ENCODE measurements at places on chromosomes 2 and 18. TPM values are rescaled to one million over a fixed set of nuclear protein-coding genes. Genes with fewer than 3 reads are reported as not detected.

- DNase-seq: peak; percentile 77
Measured at GRCh38 chr2:119223521-119224390, at the start of gene STEAP3. Gene STEAP3, plus strand, starts transcription at chr2:119223834. Its CDS starts 7,179 bp downstream, at chr2:119231013.

DNA sequence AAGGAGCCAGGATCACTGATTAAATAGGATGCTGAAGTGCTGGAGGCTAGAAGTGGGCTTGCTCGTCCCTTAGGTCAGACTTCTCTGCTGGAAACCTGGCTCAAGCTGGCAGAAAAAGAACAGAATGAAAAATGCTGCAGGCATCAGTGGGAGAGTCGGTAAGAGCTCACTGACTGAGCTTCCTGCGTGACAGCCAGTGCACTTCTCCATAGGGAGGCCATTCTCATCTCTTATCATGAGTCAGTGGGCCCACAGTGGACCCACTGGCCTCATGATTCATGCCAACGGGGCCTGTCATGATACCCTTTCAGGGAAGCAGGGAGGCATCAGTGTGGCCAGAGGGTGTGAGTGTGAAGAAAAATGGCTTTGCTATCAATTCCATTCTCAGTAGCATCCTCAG lies 498.2 kb downstream of the PTPRM start:
- DNase-seq: peak; percentile 35

DNA sequence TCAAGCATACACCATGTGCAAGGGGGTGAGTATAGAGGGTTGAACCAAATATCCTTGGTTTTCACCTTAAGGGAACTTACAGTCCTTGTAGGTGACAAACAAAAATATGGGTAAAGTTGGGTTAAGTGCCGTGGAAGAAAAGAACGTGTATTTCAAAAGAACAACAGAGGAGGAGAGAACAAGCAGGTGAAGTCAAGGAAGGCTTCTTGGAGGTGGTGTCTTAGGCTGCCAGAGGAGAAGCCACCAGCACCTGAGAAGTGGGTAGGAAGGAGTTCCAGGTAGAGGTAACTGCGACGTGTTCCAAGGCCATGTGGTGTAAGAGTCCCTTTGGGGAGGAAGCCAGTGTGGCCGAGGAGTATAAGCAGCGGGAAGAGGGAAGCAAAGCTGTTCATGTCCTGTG lies 27.2 kb downstream of the CABLES1 start:
- DNase-seq: no peak

- no peak for DNase-seq
Measured at GRCh38 chr2:137912371-137912770, 51.9 kb upstream of the HNMT start.

- no peak for DNase-seq
Measured at GRCh38 chr2:212523756-212524155, 14.8 kb downstream of the ERBB4 start.

Gene SRD5A2
- not detected for total RNA-seq

Gene ABCG8
- total RNA-seq: not detected

Gene CFAP65
- total RNA-seq: not detected

Gene BUB1
- total RNA-seq: 82.4 TPM

- no peak for DNase-seq
Measured at GRCh38 chr2:239962890-239963591, 62.1 kb downstream of the NDUFA10 start.

DNA sequence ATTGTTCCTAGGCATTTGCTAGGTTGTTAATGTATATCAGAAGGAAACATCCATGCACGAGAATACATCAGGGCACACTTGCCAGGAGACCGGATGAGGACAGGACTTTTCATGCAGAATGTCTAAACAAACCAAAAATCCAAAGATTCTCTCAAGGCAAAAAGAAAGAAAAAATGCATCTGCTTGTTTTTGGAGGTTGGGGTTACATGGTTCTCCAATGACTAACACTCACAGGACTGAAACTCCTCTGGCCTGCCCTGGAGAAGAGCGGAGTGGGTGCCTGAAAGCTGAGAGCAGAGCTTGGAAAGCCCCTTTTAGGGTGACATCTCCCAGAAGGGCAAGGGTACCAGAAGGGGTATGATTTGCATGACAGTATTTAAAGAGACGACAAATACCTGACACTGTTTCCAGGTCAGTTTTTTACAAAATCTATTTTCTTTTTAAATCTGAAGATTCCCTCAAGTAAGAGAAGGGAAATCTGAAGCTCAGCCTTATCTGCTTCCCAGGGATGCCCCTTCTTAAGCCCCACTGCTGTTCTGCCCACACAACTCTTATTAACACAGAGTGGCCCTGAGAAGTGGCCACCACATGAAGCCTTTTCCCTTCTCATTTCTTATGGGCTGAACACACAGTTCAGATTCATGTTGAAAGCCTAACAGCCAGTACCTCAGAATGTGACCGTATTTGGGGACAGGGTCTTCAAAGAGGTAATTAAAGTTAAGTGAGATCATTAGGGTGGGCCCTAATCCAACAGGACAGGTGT lies 216.4 kb downstream of the STK39 start:
- peak; percentile 52 for DNase-seq

GRCh38 chr2:180978903-180979748 lies 1.3 kb upstream of the UBE2E3 start:
- peak; percentile 88 for DNase-seq

DNA sequence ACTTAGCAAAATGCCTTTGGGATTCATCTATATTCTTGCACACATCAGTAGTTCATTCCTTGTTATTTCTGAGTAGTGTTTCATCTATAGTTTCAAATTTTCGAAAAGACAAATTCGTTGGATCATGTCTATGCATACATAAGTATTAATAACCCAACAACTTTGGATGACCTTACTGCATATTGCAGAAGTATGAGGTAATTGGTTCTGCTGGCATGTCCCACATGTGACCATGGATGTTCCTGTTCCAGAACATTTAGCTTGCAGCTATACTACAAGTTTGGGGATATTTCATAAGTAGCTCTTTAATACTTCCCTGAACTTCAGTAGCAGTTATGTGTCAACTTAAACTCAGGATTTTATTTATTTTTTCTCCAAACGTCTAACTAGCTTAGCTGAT lies 44.9 kb downstream of the APLF start:
- no peak for DNase-seq

DNA sequence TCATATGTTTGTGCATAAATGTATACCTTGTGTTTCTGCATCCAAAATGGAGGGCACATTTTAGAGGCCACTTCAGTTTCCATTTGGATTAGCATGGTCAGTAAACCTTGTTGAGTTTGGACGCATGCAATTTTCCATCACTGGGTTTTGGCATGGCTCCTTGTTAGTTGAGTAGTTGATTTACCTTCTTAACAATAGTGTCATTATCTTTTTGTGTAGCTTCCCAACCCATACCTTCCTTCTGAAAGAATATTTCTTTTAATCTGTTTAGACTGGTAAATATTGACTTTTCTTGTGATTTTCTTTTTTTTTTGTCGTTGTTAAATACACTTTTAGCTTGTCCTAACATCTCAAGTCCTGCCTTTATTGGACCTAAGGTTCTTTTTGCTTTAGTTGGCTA lies 15.5 kb downstream of the RPIA start:
- no peak for DNase-seq

Gene FARSB
- total RNA-seq: 27.4 TPM

GRCh38 chr2:196413821-196414274 lies 225.7 kb upstream of the CCDC150 start:
- DNase-seq: no peak

GRCh38 chr2:669323-669722 lies 7.9 kb downstream of the TMEM18 start:
- peak; percentile 32 for DNase-seq

Gene GPBAR1
- total RNA-seq: 0.37 TPM

DNA sequence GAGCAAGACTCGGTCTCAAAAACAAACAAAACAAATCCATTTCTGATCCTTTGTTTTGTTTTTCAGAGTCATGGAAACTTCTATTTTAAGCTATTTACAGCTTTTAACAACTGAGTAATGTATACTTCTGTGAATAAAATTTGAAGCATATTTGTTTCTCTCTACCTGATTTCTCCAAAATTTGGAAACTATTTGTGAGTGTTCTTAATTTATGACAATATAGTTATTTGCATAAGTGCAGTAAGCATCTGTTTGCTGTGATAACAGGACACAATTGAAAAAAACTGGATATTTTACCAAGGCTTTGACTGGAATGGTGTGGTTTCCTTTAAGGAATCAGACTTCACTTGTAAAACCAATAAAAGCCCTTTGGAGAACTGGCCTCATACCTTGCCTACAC lies 53.3 kb upstream of the GULP1 start:
- no peak for DNase-seq

Gene MGAT4A
- not detected for total RNA-seq

DNA sequence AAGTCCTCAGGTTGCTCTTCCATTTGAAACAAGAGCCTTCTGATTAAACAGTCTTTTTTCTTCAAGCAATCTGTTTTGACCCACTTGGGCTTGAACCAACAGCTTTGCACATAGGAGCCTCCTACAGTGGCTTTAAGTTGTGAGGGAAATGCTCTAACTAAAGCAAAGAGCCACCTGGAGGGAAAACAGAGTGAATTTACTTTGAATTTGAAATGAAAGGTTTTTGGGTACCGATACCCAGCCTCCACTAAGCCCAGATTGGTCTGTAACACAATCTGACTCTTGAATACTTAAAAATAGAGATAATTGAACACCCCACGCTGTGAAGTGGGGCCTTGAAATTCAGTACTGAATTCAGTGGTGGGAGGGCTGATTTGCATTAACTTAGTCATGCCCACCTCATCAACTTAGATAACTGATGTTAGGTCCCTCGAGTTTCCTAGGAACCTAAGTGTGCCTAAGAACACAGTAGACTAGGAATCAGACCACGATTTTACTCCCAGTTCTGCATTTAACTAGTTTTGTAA lies 56.3 kb upstream of the ACVR1C start:
- no peak for DNase-seq

DNA sequence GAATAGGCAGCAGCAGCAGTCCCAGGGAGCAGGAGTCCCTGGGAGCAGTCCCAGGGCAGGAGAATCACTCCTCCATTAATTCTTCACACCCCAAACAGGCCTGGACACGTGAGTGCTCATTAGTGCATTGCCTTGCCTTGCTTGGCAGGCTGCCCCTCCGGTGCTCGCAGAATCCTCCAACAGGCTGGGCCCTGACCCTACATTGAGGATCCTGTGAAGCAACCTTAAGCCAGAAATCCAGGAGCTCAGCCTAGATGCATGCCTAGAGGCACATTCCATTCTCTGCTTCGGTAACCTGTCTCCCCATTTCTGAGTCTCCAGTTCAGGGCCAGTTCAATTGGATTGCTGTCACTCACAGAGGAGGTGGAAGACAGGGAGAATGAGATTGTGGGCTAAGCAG lies 97.4 kb upstream of the LRATD1 start:
- no peak for DNase-seq

- DNase-seq: no peak
Measured at GRCh38 chr2:181239201-181239799, 217.9 kb upstream of the ITGA4 start.

- DNase-seq: no peak
Measured at GRCh38 chr2:14735696-14736095, 103.2 kb downstream of the LRATD1 start.

Gene HMSD
- 0.84 TPM for total RNA-seq

DNA sequence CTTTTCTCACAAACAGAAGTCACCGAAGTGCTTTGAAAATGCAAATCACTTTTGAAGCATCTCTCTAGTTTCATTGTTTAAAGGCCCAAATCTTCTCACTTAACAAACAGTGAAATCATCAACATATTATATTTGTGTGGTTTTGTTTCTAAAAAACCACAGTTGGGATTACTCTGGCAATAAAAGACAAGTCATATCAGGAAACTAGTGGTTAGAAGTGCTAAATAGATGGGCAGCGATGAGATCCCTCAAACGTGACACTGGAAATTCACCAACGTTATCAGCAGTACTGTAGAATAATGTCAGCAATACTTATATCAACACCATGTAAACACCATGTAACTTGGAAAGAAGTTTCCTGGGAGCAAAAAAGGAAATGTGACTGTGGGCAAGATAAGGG lies 893.5 kb downstream of the SUCLG1 start:
- no peak for DNase-seq

- DNase-seq: no peak
Measured at GRCh38 chr18:5318061-5318700, 22.7 kb upstream of the ZBTB14 start.

GRCh38 chr2:54602736-54603322 lies 120.6 kb upstream of the EML6 start:
- no peak for DNase-seq

GRCh38 chr18:46372670-46373069 lies 268.5 kb downstream of the HAUS1 start:
- no peak for DNase-seq

- DNase-seq: no peak
Measured at GRCh38 chr2:141490886-141491285, 639.9 kb downstream of the LRP1B start.

GRCh38 chr2:137718786-137719185 lies 245.5 kb upstream of the HNMT start:
- DNase-seq: no peak

Gene GPAT2
- total RNA-seq: not detected

DNA sequence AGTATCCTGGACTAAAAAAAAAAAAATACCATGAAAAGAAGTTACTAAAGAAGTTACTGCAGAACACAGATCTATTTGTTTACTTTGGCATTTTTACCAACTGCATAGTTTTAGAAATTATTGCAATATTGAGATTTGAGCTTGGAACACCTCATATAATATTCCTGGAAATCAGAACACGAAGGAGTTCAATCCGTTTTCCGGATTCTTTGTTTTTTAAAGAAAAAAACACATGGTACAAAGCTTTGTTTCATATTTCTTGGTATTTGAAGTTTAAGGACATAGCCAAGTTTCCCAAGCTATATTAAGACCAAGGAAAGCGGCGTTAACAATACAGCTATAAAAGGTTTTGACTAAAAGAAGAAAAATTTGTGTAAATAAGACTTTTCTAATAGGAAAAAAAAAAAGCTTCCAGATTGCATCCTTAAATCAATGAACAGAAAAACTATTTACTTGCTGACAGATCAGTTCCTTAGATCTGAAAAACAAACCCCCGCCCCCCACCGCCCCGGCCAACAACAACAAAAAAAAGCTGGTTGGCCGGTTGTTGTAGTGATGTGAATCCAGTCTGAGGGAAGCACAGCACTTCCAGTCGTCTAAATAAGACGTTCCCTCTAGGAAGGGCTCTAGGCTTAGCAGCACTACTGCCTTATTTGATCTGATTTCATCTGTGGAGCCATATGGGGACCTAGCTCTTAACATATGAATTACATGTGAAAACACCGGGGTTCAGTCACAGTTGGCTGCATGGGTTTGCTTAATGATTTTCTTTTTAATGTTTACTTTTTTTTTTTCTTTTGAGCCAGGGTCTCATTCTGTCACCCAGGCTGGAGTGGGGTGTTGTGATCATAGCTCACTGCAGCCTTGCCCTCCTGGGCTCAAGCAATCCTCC lies 2.5 kb upstream of the RHOB start:
- DNase-seq: no peak
